Tibial nerve (tissue), 4 donors: ENCODE measurements at places on chromosomes 5 and 9. TPM values are rescaled to one million over a fixed set of nuclear protein-coding genes. Genes with fewer than 3 reads are reported as not detected.

Gene ACOT12
- not detected for total RNA-seq

Gene NSG2
- total RNA-seq = not detected

Gene SPINK7
- not detected for total RNA-seq

Gene WNK2
- total RNA-seq = 3.8 TPM

Gene IL13
- total RNA-seq = not detected

Gene SLIT3
- 19.3 TPM for total RNA-seq

DNA sequence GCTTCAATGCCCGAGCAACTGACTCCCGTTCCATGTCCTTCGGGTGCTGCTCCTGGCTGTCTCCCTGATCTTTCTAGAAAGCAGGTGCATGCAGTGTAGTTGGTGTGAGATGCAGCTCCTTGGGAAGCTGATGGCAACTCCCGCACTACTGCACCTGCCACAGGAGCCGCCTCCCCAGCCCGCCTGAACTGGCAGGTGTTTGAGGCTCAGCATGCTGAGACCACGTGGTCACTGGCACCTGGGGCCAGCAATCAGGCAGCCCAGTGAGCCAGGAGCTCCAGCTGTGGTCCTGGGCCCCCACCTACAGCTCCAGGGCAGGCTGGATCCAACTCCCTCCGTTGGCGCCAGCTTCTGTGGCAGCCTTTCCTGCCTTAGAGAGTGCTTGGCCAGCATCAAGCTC lies 111.5 kb downstream of the ICE1 start:
- DNase-seq = no peak

DNA sequence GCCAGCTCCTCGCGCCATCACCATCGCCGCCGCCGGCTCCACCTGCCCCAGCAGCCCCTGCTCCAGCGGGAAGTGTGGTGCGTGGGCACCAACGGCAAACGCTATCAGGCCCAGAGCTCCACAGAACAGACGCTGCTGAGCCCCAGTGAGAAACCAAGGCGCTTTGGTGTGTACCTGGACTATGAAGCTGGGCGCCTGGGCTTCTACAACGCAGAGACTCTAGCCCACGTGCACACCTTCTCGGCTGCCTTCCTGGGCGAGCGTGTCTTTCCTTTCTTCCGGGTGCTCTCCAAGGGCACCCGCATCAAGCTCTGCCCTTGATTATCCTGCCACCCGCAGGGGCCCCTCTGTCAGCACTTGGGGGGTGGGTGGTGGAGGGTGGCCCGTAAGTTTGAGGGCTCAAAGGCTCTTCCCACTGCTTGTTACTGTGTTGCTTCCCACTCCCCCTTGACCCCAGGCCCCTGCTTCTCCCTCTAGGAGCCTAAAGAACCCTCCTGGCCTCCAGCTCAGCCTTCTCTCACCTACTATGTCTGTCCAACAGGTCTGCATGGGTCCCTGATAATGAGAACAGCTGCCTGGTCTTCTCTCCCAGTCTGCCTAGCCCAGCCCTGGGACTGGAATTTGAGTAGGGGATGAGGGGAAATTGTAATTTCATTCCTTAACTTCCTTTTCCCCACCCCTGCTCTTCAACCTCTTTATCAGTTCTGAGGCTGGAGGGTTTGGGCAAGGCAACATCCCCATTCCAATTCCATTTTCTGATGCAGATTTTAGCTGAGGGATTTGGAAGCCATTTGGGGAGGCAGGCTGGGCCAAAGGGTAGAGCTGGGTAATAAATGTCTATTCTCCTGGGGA lies 9.0 kb downstream of the RACK1 start:
- no peak for DNase-seq

DNA sequence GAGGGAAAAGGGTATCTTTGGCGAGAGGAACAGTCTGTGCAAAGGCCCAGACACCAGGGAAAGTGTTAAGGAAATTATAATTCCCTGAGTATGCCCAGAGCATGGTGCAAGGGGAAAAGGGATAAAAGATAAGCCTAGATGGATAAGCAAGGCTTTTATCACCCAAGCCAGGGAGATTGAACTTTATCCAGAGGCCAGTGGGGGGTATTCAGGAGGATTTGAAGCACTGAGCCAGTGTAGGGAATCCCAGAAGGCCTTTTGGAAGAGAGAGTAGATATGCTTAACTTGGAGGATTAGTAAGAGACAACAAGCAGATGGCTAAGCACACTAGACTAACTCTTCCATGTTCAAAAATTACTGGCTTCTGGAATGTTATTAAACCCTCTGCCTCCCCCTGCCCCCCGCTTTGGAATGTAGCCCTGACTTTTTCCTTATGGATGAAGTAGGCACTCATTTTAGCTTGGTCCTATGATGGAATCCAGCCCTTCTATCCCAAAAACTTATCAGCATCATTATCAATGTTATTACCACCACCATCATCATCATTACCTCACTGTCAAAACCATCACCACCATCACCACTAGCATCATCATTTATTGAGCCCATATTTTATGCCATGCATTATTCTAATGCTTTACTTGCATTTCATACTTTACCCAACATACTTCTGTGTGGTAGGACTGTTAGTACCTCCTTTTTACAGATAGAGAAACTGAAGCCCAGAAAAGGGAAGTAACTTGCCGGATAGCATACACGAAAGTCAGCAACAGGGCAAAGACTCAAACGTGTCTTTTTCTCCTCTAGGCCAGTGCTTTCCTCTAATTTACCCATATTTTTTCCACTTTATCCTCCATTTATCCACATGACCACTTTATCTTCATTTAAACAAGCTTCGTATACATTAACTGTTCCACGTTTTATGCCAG lies 237.0 kb downstream of the PAPPA start:
- no peak for DNase-seq

GRCh38 chr9:127634021-127634420 lies 21.9 kb downstream of the STXBP1 start:
- no peak for DNase-seq

DNA sequence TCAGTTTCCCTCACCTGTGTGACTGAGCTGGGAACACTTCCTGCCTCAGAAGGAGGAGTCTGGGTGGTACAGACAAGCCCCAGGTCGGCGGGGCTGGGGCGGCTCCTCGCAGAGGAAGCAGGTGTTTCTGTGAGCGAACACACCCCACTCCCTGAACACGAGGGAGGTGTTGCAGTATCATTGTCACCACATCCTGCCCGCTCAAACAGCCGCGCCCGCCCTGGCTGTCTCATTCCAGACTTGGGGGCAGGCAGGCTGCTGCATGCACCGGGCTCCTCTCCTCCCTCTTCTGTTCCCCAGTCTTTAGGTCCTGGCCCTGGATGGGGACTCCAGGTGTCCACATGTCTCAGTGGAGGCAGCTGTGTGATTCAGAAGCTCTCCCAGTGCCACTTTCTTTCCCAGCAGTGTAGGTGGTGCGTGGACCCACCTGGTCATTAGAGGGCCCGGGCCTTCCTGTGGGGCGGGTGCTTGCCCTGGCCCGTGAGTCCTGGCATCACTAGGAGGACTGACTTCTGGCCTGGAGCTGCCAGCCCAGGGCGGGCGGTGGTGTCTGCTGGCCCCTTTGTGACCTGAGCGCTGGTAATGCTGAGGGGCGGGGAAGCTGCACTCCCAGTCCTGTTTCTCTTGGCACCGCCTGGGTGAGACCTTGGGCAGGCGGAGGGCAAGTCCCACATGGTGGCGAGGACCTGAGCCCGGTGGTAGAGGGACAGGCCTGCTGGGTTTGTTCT lies 18.3 kb upstream of the PHYHD1 start:
- no peak for DNase-seq

- DNase-seq = no peak
Observed at GRCh38 chr9:79408617-79409016, 163.1 kb upstream of the TLE4 start.

- no peak for DNase-seq
Observed at GRCh38 chr9:96462541-96462940, 12.6 kb downstream of the HABP4 start.

DNA sequence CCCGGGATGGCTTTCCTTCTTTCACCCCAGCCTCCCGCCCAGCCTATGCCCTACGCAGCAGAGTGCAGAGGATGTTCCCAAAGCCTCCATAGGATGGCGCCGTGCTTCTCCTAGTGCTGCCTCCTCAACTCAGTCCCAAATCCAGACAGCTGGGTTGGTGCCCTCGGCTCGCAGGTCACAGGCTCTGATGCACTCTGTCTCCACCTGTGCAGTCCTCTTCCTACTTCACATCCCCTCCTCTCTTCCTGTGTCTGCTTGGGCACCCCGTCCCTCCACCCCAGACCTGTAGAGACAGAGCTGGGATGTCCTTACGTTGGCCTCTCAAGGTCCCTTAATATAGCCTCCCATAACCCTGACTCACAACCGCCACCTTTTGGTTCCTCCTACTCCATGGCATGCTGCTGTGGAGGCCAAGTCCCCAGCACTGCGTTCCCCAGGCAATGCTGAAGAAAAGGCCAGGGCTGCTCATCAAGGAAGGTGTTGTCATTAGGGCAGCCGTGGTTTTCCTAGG lies 314.4 kb downstream of the GADD45G start:
- DNase-seq = no peak

GRCh38 chr5:138657360-138657759 lies 82.2 kb upstream of the HSPA9 start:
- no peak for DNase-seq

- no peak for DNase-seq
Observed at GRCh38 chr9:89634995-89635742, 30.4 kb downstream of the GADD45G start.
